ENCODE measurements at places on chromosomes 3 and 15.

- DNase-seq: no peak
Measured at GRCh38 chr3:194087280-194087679, 48.7 kb upstream of the HES1 start.

DNA sequence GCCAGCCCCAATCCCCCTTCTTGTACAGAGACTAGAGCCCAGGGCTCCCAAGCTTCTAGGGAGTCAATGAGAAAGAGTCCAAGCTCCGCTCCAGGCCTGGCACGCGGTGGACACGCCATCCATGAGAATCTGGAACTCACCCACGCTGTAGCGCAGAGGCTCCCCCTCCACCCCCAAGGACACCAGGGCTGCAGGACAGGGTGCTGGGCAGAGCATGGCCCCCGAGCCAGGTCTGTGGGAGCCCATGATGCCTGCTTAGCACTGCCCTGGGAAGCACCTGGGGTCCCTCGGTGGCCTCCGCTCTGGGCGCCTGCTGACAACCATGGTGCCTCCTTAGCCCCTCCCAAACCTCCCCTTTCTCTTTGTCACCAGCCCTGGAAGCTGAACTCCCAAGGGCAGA lies 28.5 kb downstream of the ACSBG1 start:
- no peak for DNase-seq

DNA sequence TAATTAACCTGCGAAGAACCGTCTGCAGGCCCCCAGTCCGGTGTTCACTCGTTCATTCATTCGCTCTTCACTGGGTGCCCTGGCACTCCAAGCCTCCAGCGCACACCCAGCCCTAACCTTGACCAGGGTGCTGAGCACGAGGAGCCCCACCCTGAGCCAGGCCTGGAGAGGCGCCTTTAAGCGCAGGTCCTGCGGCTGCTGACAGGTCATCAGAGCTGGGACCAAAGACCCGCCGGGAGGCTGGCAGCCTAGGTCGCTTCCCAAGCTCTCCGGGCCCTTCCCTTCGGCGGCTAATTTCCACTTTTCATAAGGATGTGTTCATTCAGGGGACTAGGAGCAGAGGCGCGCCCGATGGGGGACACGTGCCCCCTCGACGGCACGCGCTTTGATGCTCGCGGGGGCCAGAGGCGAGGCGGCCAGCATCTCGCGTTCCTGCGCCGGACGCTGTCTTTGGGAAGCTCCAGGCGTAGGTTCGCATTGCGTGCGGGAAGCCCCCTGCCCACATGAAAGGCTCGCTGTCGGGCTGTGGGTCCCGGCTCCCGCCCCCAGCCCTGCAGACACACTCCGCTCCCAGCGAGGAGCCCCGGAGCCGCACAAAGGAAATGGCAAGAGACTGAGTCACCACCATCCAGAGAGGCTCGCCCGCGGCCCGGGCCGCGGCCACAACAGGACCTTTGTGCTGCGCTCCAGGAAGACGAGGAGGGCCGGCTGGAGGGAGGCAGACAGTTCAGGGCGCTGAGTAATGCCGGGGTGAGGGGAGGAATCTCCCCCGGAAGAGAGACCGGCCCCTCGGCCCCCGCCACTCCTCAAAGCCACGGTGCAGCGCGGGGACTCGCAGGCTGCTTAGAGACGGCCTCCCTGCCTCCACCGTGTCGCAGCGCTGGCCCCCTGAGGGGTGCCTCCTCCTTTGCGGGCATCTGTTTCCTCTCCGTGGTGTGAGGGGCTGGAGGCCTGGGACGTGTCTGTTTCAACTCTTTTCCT lies 266.4 kb upstream of the HES1 start:
- DNase-seq: peak; percentile 68

DNA sequence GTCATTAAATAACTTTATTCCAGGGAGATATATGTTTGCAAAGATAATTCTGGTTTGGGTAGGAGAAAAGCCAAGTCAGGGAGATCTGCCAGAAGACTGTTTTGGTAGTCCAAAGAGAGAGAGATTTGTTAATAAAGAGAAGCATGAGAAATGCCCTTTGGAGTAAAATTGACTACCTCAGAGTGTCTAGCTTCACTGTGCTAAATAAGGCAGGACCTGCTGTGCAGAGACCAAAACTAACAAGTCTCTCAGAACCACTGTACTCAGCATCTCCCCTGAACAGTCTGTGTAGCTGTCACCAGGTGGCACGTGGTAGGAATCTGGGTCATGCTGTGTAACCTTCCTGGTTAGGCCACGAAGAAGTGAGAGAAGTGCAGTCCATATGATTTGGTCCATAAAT lies 31.6 kb upstream of the SLC35G2 start:
- DNase-seq: peak; percentile 32

- no peak for DNase-seq
Measured at GRCh38 chr3:150765949-150766720, 3.2 kb upstream of the SIAH2 start.

- DNase-seq: no peak
Measured at GRCh38 chr3:54225841-54226528, 103.6 kb downstream of the CACNA2D3 start.

DNA sequence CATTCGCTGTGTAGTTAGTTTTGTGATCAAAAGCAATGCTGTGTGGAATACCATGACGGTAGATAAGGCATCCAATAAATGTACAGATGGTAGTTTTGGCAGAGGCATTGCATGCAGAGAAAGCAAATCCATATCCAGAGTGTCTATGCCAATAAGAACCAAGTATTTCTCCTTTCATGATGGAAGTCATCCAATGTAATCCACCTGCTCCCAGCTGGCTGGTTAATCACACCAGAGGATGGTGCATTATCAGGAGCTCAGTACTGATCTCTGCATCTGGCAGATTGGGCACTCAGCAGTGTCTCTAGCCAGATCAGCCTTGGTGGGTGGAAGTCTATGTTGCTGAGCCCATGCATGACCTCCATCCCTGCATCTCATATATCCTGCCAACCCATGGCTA lies 677.7 kb upstream of the NECTIN3 start:
- DNase-seq: no peak

- DNase-seq: no peak
Measured at GRCh38 chr15:36617529-36618196, 38.2 kb downstream of the CDIN1 start.

DNA sequence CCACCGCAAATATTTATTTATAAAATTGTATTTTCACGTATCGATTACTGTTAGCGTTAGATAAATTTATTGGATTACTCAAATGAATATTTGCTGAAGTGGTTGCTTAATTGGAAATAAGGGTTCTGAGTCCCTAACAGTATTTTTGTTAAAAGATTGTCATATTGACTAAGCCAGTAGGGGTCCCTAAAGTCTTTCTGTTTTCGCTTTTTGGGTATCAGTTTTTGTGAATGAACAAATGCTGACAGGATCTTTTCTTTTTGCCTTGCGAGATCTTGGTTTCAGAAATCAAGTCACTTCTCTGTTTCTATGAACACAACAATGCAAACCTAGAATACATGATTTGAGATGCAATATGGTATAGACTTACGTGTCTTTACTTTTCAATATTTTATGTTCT lies 7.1 kb downstream of the RAD51 start:
- no peak for DNase-seq

DNA sequence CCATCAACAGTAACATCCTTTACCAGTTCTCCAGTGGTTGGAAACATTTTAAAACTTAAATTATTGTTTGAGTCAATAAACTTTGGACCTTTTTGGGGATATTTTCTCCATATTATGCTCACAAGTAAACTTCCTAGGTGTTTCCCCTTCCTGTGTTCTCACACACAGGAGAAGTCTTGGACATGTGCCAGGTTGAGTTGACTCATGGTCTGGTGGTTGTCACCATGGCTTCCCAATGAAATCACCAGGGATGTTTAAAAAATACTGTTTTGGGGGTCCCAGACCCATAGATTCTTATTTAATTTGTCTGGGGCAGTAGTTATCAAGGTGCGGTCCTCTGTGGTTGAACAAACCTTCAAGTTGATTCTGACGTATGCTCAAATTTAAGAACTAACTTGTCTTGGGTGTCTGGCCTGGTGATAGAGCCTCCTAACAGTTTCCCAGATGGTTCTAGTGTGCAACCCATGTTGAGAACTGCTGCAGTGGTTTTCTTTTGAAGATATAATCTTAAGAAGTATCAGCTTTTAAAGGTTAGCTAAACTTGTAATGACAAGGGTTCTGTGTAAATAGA lies 291.8 kb downstream of the EDEM1 start:
- no peak for DNase-seq

DNA sequence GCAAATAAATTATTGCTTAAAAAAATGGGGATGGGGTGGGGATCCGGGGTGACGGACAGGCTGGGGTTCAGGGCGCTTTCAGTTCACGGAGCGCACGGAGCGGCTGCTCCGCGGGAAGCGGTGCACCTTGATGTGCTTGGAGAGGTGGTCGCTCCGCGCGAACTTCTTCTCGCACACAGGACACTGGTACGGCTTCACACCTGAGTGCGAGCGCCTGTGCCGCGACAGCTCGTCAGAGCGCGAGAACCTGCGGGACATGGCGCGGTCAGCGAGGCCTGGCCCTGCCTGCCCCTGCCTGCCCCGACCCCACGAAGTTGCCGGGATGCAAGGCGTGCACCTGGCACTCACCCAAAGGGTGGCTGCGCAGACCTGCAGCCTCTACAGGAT lies 13.6 kb downstream of the KLF15 start:
- no peak for DNase-seq

DNA sequence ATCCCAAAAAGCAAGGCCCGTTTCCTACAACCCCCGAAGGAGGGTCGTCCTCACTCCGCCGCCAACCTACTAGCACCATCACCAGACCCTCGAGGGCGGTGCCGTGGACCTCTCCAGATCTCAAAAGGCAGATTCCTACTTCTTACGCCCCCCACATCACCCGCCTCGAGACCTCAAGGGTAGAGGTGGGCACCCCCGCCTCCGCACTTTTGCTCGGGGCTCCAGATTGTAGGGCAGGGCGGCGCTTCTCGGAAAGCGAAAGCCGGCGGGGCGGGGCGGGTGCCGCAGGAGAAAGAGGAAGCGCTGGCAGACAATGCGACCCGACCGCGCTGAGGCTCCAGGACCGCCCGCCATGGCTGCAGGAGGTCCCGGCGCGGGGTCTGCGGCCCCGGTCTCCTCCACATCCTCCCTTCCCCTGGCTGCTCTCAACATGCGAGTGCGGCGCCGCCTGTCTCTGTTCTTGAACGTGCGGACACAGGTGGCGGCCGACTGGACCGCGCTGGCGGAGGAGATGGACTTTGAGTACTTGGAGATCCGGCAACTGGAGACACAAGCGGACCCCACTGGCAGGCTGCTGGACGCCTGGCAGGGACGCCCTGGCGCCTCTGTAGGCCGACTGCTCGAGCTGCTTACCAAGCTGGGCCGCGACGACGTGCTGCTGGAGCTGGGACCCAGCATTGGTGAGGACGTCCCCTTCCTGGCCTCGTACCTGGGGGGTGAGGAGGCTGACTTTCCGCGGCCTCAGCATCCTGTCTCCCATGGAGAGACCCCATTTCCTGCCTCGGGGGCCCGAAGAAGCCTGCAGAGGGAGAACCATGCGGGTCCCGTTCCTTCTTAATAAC lies at the start of gene MYD88:
Gene MYD88 (plus strand): TSS at position 313 of the 842 bp plus-strand sequence. CDS start 40 bp downstream, at position 353.
- peak; percentile 85 for DNase-seq

DNA sequence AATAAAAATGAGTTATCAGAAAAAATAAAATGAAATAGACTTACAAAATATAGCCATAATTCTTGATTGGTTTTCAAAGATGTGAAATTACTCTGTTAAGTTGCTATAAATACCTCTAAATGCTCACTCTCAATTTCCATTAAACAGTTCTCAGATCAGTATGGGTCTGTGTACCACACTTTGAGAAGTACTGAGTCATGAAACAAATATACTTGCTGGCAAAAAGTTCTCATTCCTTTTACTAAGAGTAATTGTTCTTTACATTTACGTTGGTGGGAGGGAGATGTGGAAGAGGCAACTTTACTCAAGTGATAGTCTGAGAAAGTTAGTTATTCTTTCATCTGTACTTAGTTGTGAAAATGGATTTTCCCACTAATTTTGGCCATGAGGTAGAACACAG lies 96.3 kb downstream of the ZNF385D start:
- no peak for DNase-seq

GRCh38 chr3:47250309-47251060 lies 32.1 kb downstream of the KIF9 start:
- no peak for DNase-seq

DNA sequence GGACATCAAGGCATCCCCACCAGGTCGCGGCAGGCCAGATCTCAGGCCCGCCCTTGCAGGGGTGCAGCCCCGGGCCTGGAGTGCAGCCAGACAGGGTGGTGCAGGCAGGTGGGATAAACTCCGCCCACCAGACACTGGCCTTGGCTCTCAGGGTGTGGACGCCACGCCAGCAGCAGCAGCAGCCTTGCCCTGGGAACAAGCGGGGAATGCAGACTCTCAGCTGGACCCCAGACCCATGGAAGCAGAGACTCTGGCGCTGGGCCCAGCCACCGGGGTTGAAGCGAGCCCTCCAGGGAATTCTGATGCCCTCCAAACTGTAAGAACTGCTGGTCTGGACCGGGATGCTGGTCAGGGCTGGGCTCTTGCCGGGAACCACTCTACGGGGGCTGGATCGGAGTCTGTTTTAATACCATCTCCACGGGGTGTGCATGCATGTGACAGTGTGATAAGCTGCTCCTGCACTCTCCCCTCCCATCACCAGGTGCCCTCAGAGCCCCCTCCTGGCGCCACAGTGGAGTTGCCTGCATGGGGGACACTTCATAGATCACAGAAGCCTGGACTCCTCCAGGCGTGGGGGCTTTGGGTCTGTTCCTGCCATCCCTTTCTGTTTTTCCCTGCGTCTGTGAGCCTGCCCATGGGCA lies 142.7 kb downstream of the NSMCE3 start:
- DNase-seq: no peak

DNA sequence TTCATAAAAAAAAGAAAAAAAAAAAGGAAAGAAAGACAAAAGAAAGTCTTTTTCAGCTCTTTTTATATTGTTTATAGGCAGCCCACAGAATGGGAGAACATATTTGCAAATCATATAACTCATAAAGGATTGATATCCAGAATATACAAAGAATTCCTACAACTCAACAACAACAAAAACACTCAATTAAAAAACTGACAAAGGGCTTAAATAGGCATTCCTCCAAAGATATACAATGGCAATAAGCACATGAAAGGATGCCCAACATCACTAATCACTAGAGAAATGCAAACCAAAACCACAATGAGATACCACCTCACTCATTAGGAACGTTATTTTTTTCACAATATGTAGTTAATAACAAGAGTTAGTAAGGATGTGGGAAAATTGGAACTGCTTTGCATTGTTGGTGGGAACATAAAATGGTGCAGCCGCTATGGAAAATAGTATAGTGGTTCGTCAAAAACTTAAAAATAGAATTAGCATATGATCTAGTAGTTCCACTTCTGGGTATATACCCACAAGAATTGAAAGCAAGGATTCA lies 54.2 kb upstream of the CMTM8 start:
- no peak for DNase-seq

- DNase-seq: no peak
Measured at GRCh38 chr3:38038447-38038911, 529 bp upstream of the DLEC1 start.

DNA sequence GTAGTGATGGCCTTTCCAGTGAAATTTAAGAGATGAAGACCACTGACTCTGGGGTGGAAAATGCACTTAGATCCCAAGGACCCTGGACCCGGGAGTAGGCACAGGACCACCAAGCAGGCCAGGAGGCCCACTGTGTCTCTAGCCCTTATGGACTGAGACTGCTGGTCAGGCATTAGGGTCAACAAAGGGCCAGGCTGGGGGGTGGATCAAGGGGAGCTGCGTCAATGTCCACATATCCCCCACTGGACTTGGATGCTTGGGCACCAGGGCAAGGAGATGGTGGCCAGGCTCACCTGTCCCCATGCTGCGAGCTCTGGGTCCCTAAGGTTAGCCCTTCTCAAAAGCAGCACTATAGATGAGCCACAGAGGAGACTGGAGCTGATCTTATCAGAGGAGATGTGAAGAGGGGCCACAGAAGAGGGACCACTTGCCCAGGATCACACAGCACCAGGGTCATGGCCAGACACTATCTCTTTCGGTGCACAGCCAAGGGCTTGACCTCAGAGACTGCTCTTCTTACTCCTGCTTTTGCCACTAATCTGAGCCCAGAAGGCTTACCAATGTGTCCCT lies 14.7 kb downstream of the RAB6B start:
- no peak for DNase-seq

Data from eye (tissue), 1 donor.